Activated CD4-positive, alpha-beta T cell treated with anti-CD3 and anti-CD28 coated beads, Interleukin-2, amount 10 ng/mL, durations not matched to agents 7 days and 5 days (primary cell): ENCODE measurements at places on chromosomes 5 and 9.

DNA sequence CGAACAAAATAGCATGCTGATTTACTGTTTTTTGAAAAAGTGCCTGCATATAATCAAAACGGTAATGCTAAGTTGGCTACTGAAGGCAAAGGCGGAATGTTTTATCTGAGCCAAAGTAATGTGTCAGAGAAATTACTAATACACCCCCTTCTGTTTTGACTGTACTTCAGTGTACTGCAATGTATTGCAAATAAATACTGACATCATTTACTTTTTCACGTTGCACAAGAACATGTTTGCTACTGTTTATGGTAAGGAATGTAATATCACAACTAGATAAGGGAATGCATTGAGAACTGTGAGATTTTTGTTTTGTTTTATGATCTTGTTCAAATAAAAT lies 813 bp upstream of the AGTPBP1 start:
- DNase-seq, result no peak

GRCh38 chr9:89706731-89707191 lies 101.9 kb downstream of the GADD45G start:
- no peak for DNase-seq

DNA sequence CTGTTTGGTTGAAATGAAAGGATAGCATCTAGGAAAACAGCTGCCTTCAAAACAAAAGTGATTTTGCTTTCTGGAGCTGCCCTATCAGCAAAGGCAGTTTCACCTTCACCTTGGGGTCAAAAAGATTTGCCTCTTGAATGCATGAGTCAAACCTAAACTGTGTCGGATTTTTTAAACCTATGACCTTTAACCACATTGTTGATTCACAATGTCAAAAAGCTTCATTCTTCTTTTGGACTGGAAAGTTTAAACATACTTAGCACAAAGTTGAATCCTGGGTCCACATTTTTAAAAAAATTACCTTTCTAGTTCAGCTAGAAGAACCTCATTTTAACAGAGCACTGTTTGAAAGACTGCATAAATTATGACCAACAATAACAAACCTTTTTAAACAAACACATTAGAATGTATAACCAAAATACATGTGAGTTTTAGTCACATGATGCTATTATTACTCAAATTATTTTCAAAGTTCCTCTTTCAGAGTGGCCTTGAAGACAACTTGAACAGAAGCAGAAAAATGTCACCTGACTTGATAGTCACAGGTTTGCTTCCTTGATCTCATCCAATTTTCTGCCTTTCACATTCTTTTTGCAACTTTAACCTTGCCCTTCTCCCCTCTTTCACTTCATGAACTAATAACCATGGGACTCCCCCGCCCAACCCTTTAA lies 109.7 kb upstream of the LHFPL2 start:
- no peak for DNase-seq

DNA sequence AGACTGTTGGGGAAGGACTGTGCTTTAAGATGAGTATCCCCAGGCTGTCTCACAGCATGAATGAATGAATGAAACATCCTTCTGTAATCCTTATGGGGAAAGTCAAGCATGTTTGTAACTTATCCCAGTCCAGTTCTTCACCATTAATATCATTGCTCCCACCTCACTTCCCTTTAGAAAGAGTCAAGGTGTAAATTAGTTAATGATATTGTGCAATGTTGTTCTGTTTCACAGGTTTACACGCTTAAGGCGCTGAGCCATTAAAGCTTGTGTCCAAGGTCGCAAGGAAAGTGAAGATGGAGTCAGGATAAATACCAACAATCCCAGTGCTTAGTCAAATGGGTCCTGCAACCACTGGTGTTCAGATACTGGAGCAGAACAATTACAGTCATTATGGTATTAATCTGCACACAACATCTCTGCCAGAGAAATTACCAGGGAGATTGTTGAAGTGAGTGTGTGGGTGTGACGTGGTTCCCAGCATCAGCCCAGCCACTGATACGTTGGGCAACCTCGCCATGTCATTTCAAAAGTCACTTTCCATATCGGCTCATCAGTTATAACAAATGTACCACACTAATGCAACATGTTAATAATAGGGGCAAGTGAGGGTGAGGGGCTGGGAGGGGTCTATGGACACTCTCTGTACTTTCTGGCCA lies 1.5 kb upstream of the MYO10 start:
- DNase-seq, result no peak

GRCh38 chr5:143182901-143183820 lies 220.3 kb downstream of the NR3C1 start:
- DNase-seq, result peak; percentile 19

DNA sequence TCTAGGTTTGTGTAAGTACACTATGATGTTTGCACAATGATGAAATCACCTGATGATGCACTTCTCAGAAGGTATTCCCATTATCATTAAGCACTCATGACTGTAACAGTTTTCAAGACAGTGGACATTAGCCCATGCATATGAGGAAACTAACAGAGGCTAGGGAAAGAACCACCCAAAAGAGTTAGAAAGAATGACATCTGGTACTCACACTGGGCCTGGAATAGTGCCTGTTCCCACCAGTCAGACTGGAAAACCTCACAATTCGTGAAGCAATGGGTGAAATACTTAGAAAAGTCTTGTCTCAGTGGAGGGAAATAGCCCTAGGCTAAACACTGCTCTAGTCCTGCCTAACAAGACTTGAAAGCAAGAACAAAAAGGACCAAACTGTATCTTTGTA lies 117.4 kb upstream of the GDNF start:
- DNase-seq, result no peak
